ENCODE measurements at places on chromosomes 5 and 9. TPM values are rescaled to one million over a fixed set of nuclear protein-coding genes. Genes with fewer than 3 reads are reported as not detected.
A peak's percentile ranks its signal among the peaks of the same experiment; 100 is the strongest.

DNA sequence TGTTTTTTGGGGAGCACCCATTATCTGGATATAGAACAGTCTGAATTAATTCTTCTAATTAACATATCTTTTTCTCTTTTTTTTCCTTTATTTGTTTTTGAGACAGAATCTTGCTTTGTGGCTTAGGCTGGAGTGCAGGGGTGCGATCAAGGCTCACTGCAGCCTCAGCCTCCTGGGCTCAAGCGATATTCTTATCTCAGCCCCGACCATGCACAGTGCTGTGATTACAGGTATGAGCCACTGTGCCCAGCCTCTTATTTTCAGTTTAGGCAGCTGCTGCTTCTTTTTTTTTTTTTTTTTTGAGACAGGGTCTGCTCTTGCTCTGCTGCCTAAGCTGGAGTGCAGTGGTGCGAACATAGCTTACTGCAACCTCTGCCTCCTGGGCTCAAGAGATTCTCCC lies 20.2 kb downstream of the UBE2R2 start:
- no peak for DNase-seq

DNA sequence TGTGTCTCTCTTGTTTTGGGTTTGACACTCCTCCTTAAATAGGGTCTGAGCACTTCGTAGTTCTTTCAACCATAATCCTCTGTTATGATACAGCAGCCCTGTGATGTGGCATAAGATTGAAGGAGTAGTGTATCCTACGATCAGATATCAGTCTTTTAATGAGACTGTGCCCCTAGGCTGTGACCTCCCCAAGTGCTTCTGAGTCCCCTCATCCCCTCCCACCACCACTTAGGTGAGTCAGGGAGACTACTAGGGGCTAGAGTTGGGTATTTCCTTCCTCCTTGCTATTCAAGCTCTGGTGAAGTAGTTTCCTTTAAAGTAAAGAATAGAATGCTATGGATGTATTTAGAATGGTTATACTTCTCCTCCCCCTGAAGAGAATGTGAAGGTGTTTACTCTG lies 637.2 kb upstream of the GRAMD2B start:
- DNase-seq = no peak

- peak; percentile 71 for DNase-seq
These were observed 241.2 kb upstream of the TNC start for GRCh38 chr9:115359017-115359780.

GRCh38 chr5:114056185-114056538 lies 305.7 kb upstream of the KCNN2 start:
- peak; percentile 34 for DNase-seq

DNA sequence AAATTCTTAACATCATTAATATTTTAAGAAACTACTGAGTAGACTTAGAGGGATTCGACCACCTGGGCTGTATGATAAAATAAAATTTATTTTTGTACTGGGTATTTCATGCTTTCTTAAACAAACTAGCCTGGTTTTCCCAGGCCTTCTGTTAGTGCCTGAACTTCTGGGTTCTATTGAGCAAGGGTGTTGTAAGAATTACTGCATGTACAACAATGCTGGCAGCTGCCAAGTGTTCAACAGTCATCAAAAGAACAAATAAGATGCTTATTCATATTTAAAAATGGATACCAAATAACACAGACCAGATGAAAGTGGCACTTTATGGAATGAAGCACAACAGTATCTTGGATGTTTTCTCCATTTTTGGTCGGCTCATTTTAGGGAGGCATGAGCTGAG lies 123.2 kb upstream of the FBXL7 start:
- DNase-seq = no peak

DNA sequence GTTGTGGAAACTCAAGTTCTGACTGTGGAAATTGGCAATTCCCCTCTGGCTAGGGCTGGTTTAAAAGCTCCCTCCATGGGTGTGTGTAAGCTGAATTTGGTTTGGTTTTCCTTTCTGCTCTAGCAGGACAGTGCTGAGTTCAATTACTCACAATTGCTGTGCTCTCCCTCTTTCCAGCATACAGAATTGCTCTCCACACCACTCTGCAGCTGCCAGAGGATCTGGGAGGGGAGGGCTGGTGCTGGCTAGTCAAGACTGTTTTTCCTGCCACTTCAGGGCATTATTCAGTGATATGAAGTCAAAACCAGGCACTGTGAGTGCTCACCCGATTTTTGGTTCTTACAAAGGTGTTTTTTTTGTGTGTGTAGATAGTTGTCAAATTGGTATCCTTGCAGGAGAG lies 336.9 kb upstream of the SLC24A2 start:
- no peak for DNase-seq

GRCh38 chr9:14213504-14213903 lies 100.4 kb downstream of the NFIB start:
- DNase-seq = no peak

DNA sequence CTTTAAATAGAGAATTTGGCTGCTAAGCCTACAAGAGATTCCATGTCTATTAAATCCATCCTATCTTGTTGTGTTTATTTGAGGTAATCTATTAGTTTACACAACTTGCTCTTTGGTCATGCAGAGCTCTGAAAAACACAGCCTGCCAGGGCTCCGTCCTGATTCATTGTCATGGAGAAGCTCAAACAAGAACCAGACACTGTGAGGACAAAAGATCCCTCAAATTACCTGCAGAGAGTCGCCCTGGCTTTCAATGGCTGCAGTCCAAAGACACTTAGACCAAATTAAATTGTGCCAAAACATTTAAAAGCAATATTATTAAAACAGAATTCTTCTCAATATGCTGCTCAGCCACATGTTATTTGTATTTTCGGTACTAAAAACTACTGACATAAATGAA lies 60.1 kb downstream of the CDH18 start:
- DNase-seq = no peak

GRCh38 chr5:27083449-27084415 lies 45.3 kb upstream of the CDH9 start:
- peak; percentile 11 for DNase-seq

GRCh38 chr5:8114597-8115266 lies 245.8 kb downstream of the MTRR start:
- no peak for DNase-seq

DNA sequence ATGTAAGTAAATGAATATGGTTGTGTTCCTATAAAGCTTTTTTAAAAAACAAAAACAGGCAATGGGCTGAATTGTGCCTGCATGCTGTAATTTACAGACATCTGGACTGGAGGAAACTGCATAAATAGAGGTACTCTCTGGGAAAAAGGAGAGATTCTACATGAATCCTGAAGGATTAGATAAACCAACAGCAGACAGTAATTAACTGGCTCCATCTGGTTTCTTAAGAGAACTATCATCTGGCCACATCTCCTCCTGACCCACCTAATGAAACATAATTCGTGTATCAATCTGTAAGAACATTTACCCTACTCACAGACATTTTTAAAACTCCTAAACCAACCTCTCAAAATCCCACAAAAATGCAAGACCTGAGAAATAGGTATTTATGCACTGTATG lies 528.1 kb upstream of the ST8SIA4 start:
- DNase-seq = no peak

- no peak for DNase-seq
These were observed 153.9 kb upstream of the MEF2C start for GRCh38 chr5:89036704-89037489.

- DNase-seq = no peak
These were observed 199.1 kb downstream of the NNT start for GRCh38 chr5:43802119-43802518.

- DNase-seq = peak; percentile 10
These were observed 102.0 kb upstream of the FSTL4 start for GRCh38 chr5:133714161-133714915.

DNA sequence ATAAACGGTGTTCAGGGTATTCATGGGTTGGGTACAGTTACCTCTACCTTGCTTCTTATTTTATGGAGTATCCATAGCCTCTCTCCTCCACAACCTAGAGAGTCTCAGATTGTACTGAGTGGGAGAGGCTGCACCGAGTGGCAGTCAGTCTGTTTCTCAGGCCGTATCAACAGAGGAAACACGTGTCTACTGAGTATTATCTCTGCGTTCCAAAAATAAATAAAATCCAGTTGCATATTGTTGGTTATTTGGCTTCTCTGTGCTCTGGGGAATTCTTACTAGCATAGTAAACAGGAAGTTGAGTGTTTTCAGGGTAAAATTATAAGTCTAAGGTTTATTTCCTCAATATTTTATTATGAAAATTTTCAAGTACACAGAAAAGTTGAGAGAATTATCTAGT lies 231.0 kb downstream of the ARHGEF28 start:
- DNase-seq = peak; percentile 26

GRCh38 chr9:99895510-99895909 lies 10.9 kb upstream of the STX17 start:
- DNase-seq = no peak

DNA sequence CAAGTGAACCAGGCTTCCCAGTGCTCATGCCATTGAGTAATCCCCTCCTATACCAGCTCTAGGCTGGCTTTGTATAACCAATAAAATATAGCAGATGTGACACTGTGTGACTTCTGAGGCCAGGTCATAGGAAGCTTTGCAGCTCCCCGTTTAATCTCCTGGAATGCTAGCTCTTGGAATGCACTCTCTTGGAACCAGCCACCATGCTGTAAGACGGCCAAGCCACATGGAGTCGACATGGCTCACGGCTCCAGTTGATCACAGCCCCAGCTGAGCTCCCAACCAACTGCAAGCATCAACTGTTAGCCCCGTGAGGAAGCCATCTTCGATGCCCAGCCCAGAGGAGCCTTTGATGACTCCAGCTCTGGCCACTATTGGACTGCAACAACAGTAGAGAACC lies 74.5 kb downstream of the SH3TC2 start:
- no peak for DNase-seq

DNA sequence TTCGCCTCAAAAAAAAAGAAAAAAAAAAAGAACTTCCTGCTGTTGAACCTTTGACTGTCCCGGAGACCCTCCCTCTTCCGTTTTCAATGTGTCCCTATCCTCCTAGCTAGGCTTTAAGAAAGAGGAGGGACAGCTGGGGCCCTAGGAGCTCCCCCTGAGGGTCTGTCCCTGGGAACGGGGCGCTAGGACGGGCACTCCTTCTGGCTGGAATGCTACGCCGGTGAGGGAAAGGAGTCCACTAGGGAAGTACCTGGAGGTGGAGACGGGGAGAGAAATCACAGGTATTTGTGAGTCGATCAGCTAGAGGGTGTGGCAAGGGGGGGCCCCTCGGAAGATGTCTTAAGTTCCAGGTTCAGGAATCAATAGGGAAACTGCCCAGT lies 4.6 kb downstream of the SIT1 start:
- peak; percentile 71 for DNase-seq

DNA sequence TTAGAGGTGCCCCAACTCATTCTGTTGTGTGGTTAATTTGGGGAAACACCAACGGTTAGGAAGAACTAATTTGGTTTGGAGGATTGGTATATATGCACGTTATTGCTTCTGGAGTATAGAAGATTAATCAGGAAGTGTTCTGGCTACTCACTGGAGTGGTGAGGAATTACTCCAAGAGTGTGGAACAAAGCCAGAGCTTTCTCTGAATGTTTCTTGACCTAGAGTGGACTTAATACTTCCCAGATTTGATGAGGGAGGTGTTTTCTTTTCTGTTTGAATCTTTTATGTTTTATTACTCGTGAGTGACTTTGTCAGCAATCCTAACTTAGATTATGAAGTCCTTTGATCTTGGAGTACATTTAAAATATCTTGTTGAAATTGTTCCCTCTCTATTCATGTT lies 163.7 kb downstream of the MAN2A1 start:
- no peak for DNase-seq

GRCh38 chr9:105142406-105143135 lies 101.9 kb upstream of the SLC44A1 start:
- no peak for DNase-seq

- no peak for DNase-seq
These were observed 5.5 kb downstream of the SHC3 start for GRCh38 chr9:89173072-89173471.

- no peak for DNase-seq
These were observed 326.3 kb downstream of the SLCO4C1 start for GRCh38 chr5:101969742-101970141.

DNA sequence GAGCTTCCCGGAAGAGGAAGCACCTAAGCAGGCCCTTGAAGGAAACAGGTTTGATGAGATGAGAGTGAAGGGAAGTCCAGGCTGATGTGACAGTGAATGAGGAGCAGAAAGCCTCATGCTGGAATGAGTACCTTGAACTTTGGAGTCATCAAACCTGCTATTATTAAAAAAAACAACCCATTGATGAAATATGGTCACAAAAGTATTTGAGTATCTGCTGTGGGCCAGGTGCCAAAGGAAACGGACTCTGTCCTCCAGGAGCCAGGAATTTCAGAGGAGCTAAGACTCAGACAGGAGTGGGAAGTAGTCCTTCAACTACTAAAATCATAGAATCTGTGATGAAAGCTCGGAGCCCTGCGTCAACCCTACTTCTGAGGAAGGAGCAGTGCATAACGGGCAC lies 11.9 kb downstream of the HAND1 start:
- no peak for DNase-seq

DNA sequence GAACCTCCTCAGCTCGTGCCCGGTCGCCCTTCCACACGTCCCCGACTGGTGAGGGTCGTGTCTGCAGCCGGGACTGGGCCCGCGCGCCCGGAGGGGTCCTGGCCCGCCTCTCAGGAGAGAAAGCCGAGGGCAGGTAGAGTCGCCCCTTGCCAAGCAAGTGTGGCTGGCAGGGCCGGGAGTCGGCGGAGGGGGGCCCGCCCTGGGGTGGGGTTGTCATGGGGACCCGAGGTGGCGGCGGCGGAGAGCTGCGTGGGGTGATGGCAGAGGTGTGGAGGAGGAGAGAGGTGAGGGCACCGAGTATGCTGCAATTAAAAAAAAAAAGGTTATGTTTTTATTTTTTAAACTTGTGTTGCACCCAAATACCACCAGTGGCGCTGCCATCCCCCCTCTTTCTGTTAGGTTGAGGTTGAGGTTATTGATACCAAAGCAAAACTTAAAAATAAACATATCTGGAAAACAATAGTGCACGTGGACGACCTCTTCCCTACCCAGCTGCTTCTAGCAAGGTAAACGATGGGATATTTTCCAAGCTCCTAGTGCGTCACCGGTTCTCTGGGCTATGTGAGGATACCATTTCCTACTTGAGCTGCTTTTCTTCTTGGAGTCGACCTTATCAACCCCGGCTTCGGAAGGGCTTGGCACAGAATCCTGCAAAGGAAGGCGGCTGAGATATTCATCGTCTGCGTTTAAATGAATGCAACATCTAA lies 660 bp downstream of the SCAMP1 start:
- DNase-seq = peak; percentile 77

DNA sequence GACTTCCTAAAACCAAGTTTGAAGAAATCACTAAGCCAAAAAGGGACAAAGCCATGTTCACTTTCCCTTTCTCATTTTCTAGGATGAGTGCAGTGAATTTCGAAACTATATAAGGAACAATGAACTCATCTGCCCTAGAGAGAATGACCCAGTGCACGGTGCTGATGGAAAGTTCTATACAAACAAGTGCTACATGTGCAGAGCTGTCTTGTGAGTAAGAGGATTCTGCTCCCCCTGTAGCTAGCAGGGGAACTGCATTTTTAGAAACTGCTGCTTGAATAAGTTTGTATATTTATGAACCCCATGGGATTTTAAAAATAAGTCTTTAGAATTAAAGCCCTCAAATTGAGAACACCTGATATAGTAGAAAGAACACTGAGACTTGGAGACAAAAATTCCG lies 42.7 kb upstream of the SPINK14 start:
- DNase-seq = no peak

Gene VLDLR
- 24.2 TPM for total RNA-seq

Gene POLR1E
- 17.2 TPM for total RNA-seq

Gene RASEF
- 11.9 TPM for total RNA-seq

Gene TUBB4B
- 258 TPM for total RNA-seq

Gene SLC22A4
- 2.4 TPM for total RNA-seq

Gene C5orf52
- not detected for total RNA-seq

All from kidney (tissue), 22 donors.